ENCODE measurements at places on chromosomes 6 and 20.

DNA sequence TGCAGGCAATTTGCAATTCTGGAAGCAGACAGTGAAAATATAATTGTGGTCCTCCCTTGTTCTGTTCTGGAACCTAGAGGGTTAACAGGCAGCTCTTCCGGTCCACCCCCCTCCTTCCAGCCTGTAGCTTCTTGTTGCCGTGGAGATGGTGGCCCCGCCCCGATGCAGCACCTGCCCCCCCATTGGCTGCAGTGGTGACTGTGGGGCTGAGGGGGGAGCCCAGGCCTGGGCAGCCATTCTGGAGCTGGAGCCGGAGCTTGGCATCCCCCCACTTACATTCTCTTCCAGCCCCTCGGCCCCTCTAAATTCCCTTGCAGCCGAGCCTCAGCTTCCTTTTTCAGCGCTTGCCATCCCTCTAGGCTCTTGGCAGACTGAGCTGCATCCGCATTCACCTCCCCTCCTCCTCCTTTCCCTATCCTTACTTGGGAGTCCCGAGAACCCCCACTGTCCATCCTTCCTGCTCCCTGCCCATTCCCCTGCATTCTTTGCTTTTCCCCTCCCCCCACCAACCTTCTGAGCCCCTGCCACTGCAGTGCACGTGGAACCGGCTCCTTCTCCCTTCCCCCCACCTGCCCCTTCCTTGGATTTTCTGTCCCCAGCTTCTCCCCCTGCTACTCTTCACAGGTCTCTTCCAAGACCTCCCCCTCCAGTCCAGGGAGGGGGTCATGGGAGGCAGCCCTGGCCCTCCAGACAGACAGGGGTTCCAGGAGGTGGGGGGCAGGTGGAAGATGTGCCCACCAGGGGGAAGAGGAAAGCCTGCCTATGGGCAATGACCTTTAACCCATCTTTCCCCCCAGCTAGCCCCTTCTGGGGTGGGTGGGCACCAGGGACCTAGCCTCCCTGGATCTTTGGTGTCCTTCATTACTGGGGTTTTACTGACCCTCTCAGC lies 11.4 kb downstream of the SYNGAP1 start:
- DNase-seq = peak; percentile 81
- no peaks in the 10 kb centered on the region for H3K27me3 ChIP-seq
- peak overlapping the region; percentile 78 for H3K27ac ChIP-seq
- peak overlapping the region; percentile 75 for H3K4me3 ChIP-seq
- H3K36me3 ChIP-seq = peaks cover 13% of the 10 kb centered on the region
- peaks cover 83% of the 10 kb centered on the region for H3K4me1 ChIP-seq

DNA sequence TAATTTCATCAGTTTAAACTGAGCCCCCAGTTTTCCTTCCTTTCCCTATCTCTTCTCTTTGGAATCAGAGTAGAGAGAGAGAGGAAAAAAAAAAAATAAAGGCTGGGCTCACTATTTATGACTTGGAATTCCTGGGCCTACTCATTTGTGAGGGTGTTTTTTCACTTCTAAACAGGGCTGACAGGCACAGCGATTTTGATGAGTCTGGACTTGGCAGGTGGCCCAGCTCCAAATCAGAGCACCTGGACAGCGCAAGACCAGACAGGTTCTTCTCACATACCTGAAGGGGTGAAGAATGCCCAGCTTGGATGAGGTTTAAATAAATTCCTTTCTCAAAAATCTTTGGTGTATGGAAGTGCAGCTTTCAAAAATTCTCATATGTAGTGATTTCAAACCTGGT lies 122.2 kb downstream of the KIF13A start:
- peaks cover 3% of the 10 kb centered on the region for H3K27me3 ChIP-seq
- no peak for DNase-seq
- H3K36me3 ChIP-seq = no peaks in the 10 kb centered on the region
- no peak overlapping the region for H3K4me3 ChIP-seq
- H3K27ac ChIP-seq = no peak overlapping the region
- peaks cover 17% of the 10 kb centered on the region for H3K4me1 ChIP-seq

GRCh38 chr20:10133532-10133931 lies 85.1 kb upstream of the SNAP25 start:
- no peak overlapping the region for H3K27ac ChIP-seq
- peaks cover 12% of the 10 kb centered on the region for H3K4me1 ChIP-seq
- peaks cover 4% of the 10 kb centered on the region for H3K27me3 ChIP-seq
- no peak for DNase-seq
- no peaks in the 10 kb centered on the region for H3K36me3 ChIP-seq

DNA sequence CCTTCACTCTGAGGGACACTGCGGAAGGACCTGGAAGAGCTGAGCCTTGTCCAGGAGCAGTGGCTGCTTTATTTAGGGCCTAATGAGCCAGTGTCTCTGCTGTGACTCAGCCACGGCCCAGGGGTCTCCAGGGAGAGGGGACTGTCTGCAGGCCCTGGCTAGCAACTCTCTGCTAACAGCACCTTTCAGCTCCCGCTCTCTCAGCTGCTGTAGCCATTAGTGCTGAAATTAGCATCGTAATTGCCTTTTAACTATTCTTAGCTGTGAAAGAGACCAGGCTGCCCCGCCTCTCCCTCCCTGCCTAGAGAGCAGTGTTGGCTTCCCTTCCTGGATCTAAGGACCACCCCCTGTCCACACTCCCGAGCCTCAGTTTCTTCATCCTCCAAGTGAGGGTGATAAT lies 53.1 kb upstream of the SLC32A1 start:
- H3K4me1 ChIP-seq = peaks cover 11% of the 10 kb centered on the region
- H3K36me3 ChIP-seq = no peaks in the 10 kb centered on the region
- peak; percentile 19 for DNase-seq
- H3K4me3 ChIP-seq = no peak overlapping the region

DNA sequence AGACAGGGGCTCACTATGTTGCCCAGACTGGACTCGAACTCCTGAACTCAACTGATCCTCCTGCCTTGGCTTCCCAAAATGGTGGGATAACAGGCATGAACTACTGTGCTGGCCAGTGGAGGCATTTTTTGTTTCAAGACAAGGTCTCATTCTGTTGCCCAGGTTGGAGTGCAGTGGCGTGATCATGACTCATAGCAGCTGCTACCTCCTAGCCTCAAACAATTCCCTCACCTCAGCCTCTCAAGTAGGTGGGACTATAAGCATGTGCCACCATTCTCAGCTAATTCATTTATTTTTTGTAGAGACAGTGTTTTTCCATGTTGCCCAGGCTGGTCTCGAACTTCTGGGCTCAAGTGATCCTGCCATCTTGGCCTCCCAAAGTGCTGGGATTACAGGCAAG lies 17.2 kb downstream of the ENPP3 start:
- H3K4me3 ChIP-seq = no peak overlapping the region
- DNase-seq = no peak
- H3K4me1 ChIP-seq = no peaks in the 10 kb centered on the region
- peaks cover 2% of the 10 kb centered on the region for H3K27me3 ChIP-seq

DNA sequence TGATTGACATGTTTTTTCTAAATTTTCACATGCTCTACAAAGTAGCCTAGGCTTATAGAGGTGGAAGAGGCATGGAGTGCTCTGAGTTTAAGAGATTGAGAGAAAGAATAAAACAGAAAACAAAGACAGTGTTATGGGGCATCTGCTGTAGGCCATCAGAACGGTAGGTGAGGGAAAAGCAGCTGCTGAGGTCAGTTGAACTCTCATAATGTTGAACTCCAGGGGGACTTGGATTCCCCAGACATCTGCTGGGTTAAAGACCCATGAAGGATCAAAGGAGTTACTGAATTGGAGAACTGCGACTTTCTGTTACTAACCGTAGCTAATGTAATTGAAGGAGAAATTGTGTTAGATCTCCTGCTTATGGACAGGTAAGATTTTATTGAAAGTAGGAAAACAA lies 333.9 kb downstream of the TFAP2B start:
- peaks cover 3% of the 10 kb centered on the region for H3K27me3 ChIP-seq
- DNase-seq = no peak
- H3K4me3 ChIP-seq = no peak overlapping the region
- H3K36me3 ChIP-seq = no peaks in the 10 kb centered on the region

GRCh38 chr6:43278524-43279078 lies 19.5 kb upstream of the SLC22A7 start:
- DNase-seq = no peak
- peaks cover 53% of the 10 kb centered on the region for H3K27me3 ChIP-seq
- no peak overlapping the region for H3K27ac ChIP-seq
- H3K36me3 ChIP-seq = no peaks in the 10 kb centered on the region

DNA sequence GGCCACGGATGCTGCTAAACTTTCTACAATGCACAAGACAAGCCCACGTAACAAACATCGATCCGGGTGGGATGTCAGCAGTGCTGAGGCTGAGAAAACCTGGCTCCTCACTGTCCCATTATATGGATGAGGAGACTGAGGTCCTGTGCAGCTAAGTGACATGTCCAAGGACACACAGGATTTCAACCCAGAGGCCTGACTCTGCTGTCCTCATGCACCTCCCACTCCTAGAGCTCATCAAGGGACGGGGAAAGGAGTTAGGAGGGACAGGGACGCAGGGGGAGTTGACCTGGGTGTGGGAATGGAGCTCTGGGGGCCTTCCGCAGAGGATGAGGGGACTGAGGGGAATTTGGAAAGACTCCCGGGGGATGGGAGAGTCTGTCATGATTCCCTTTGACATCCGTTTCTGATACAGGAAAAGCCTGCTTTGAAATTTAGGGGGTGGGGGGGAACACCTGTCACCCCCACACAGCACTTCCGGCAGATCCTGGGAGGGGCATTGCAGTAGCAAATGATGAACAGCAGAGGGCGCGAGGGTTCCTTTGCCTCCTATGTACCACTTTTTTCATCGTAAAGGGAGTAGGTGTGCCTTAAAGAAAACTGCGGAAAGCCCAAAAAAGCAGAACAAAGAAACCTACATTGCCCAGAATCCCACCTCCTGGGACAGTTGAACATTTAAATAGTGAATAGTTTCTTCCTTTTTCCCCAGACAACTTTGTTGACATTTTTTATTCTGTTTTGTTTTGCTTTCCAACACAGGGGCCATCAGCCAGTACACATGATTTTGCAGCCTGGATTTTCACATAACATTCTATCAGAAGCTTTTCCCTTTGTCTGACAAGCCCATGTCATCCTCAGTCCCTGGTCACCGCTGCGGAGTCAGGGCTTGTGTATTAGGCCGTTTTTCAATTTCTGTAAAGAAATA lies 48.6 kb downstream of the SLC2A10 start:
- H3K4me3 ChIP-seq = no peak overlapping the region
- H3K36me3 ChIP-seq = no peaks in the 10 kb centered on the region
- DNase-seq = peak; percentile 72
- H3K27ac ChIP-seq = no peak overlapping the region
- peaks cover 7% of the 10 kb centered on the region for H3K27me3 ChIP-seq
- H3K4me1 ChIP-seq = peaks cover 24% of the 10 kb centered on the region

- peaks cover 6% of the 10 kb centered on the region for H3K4me1 ChIP-seq
- peaks cover 65% of the 10 kb centered on the region for H3K27me3 ChIP-seq
- no peak overlapping the region for H3K4me3 ChIP-seq
- no peak overlapping the region for H3K27ac ChIP-seq
- H3K36me3 ChIP-seq = no peaks in the 10 kb centered on the region
Observed at GRCh38 chr6:130368576-130368975, 2.8 kb downstream of the TMEM200A start.

DNA sequence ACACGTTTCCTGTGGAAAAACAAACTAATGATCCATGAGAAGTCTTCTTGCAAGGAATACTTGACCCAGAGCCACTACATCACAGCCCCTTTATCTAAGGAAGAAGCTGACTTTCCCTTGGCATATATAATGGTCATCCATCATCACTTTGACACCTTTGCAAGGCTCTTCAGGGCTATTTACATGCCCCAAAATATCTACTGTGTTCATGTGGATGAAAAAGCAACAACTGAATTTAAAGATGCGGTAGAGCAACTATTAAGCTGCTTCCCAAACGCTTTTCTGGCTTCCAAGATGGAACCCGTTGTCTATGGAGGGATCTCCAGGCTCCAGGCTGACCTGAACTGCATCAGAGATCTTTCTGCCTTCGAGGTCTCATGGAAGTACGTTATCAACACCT lies 35.4 kb downstream of the GCNT2 start:
- peaks cover 14% of the 10 kb centered on the region for H3K27me3 ChIP-seq
- peak overlapping the region; percentile 97 for H3K27ac ChIP-seq
- H3K4me3 ChIP-seq = peak overlapping the region; percentile 91
- H3K4me1 ChIP-seq = peaks cover 85% of the 10 kb centered on the region
- DNase-seq = no peak

- no peak for DNase-seq
- no peak overlapping the region for H3K27ac ChIP-seq
Observed at GRCh38 chr20:61538943-61539265, 286.8 kb downstream of the CDH4 start.

- H3K27me3 ChIP-seq = peaks cover 5% of the 10 kb centered on the region
- DNase-seq = no peak
- H3K4me3 ChIP-seq = no peak overlapping the region
- H3K4me1 ChIP-seq = no peaks in the 10 kb centered on the region
- no peak overlapping the region for H3K27ac ChIP-seq
Observed at GRCh38 chr20:40525351-40525750, 163.7 kb downstream of the MAFB start.

DNA sequence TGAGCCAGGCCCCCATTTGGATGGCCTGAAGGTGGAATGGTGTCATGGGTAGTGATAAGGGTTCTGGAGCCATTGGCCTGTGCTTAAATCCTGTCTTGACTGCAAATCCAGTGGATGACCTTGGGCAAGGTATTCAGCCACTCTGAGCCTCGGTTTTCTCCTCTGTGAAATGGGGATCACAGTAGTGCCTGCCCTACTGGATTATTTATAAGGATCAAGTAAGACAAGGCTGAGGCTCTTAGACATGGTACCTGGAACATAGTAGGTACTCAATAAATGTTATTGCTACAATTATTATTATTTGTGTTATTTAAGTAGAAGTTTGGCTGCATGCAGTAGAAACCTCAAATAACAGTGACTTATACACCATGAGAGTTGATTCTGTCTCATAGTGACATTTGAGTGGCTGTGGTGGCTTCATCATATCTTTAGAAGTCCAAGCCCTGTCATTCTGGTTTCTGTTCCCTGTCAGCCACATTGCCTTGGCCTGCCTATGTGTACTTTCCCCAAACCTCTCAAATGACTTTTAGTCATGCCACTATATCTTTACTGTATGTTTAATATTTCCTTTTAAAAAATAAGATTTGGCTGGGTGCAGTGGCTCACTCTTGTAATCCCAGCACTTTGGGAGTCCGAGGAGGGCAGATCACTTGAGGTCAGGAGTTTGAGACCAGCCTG lies 37.6 kb upstream of the CHMP4B start:
- H3K27ac ChIP-seq = no peak overlapping the region
- H3K36me3 ChIP-seq = no peaks in the 10 kb centered on the region
- H3K4me3 ChIP-seq = no peak overlapping the region
- no peaks in the 10 kb centered on the region for H3K4me1 ChIP-seq
- DNase-seq = no peak
- H3K27me3 ChIP-seq = no peaks in the 10 kb centered on the region

- no peak overlapping the region for H3K4me3 ChIP-seq
- H3K4me1 ChIP-seq = peaks cover 8% of the 10 kb centered on the region
- no peak overlapping the region for H3K27ac ChIP-seq
- H3K27me3 ChIP-seq = peaks cover 5% of the 10 kb centered on the region
Observed at GRCh38 chr20:43736588-43737158, 9.9 kb upstream of the GTSF1L start.

GRCh38 chr6:7016226-7016625 lies 91.5 kb upstream of the RREB1 start:
- no peaks in the 10 kb centered on the region for H3K36me3 ChIP-seq
- H3K27ac ChIP-seq = no peak overlapping the region
- peaks cover 4% of the 10 kb centered on the region for H3K27me3 ChIP-seq
